ENCODE measurements at places on chromosomes 7 and 10.

- no peak for DNase-seq
Measured at GRCh38 chr7:63071920-63072319, 926.7 kb upstream of the ZNF722 start.

- DNase-seq, result no peak
Measured at GRCh38 chr7:84092207-84092606, 102.4 kb downstream of the SEMA3A start.

DNA sequence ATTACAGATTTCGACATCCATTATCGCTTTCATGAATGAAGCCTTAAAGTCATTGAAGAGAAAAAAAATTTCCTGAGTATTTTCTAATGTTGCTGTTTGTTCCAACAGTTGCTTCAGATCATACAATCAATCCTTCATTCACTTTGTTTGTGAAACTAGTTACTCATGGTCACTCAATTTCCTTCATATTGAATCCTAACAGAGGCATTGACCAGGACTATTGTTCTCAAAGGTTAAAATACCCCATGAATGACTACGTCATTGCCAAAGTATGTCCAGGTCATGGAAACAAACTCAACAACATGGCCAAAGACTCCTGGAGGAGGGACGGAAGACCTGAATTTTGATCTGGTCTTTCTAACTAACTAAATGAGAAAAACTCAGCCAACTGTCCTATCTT is 54.0 kb upstream of the ABCB5 start:
- DNase-seq, result no peak

DNA sequence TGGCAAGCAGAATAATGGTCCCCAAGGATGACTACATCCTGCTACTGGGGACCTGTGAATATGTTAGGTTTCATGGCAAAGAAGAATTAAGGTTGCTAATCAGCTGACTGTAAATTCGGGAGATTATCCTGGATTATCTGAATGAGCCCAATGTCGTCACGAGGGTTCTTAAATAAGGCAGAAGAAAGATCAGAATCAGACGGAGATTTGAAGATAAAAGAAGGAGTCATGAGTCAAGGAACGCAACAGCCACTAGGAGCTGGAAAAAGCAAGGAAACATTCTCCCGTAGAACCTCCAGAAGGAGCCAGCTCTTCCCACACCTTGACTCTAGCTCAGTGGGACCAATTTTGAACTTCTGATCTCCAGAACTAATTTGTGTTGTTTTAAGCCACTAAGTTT is 82.9 kb upstream of the APBB1IP start:
- DNase-seq, result no peak

DNA sequence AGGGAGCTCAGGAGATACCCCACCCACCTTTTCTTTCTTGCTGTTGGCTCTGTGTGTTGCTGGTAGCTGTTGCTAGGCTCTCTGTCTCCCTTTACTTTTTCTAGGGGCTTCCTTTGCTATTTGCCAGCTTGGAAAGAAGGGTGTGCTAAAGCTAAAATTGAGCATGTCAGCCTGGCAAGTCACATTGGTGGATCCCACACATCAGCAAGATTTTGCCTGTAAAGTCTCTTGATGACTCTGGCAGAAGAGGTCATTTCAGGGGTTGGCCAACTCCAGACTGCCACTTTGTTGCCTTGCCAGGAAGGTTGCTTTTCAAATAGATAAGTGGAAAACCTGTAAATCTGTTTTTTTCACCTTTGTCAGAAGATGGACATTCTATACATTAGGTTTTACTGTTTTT is 9.9 kb downstream of the CCNY start:
- DNase-seq, result no peak

DNA sequence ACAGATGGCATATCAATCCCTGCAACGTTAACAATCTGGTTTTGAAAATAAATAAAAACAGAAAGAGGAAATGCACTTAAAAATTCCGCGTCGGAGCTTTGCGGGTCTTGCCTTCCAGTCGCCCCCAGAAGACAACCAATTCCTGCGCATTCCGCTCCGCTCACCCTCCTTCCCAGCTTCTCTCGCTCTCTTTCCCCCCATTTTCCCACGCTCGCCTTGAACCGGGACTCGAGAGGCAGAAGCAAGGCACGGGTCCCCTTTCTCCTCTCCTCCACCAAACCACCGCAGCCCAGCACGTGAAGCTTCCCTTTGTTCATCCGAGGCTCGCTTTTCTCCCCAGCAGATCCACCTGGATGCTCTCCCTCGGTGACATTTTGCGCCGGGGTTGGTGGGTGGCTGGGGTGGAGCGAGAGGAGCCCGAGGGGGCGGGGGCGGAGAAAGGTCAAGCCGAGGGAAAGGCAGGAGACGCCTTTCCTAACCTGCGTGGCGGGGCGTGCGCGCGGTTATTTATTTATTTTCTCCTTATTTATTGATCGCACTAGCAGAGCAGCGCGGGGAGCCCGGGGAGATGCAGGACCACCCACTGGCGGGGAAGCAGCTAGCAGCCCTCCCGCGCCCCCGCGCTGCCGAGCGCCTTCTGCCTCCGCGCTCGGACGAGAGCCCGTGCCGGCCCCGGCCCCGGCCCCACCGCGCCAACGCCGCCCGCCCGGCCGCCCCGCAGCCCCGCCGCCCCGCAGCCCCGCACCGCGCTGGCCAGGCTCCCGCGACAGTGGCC is at the start of gene KCND2:
Gene KCND2 (plus strand): TSS at position 475 of the 775 bp plus-strand sequence.
- no peak for DNase-seq

GRCh38 chr10:86646933-86647332 is 7.4 kb upstream of the OPN4 start:
- no peak for DNase-seq

- no peak for DNase-seq
Measured at GRCh38 chr7:47093320-47094234, 488.3 kb downstream of the TNS3 start.

- no peak for DNase-seq
Measured at GRCh38 chr10:123140983-123141390, 5.2 kb downstream of the HMX3 start.

All from stimulated activated CD8-positive, alpha-beta memory T cell treated with anti-CD3 and anti-CD28 coated beads, Interleukin-4, amount 100 ng/mL, for 1 hour (primary cell).